ENCODE measurements at places on chromosomes 7 and 10.

- DNase-seq = no peak
These were observed 70.8 kb upstream of the ZNF438 start for GRCh38 chr10:31102421-31102820.

DNA sequence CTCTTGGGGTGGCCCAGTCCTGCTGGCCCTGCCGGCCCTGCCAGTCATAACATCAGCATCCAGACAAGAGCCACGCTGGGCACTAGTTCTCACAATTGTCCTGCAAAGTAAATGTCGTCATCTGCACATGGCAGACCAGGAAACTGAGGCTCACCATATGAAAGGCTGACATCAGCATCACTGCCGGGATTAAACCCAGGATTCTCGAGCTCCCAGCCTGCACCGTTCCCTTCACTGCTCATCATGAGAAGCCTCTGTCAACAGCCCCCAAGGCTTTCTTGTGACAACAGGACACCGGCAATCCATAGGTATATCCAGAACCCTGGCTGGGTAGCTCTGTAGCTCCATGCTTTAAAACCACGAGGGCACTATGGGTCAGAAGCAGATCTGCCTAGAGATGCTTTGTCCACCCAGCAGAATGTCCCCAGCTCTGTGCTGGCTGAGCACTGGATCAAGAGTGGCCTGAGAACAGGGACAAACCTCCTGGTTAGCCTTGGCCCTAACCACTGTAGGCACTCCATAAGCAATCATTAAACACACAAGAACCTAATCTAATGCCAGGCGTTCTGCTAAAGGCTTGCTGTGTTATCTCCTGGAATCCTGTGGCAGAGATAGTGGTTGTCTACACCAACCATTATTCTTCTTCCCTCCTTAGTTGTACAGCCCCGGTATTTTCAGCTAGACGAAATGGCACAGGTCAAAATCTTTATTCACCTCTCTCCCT lies 41.2 kb upstream of the C10orf71 start:
- no peak for DNase-seq

GRCh38 chr10:10872035-10872673 lies 145.5 kb upstream of the CELF2 start:
- DNase-seq = peak; percentile 97

GRCh38 chr7:5693529-5693928 lies 87.9 kb downstream of the RNF216 start:
- peak; percentile 95 for DNase-seq

GRCh38 chr7:441684-442421 lies 77.8 kb downstream of the PDGFA start:
- no peak for DNase-seq

GRCh38 chr7:139078399-139078798 lies 31.1 kb downstream of the ZC3HAV1 start:
- no peak for DNase-seq

DNA sequence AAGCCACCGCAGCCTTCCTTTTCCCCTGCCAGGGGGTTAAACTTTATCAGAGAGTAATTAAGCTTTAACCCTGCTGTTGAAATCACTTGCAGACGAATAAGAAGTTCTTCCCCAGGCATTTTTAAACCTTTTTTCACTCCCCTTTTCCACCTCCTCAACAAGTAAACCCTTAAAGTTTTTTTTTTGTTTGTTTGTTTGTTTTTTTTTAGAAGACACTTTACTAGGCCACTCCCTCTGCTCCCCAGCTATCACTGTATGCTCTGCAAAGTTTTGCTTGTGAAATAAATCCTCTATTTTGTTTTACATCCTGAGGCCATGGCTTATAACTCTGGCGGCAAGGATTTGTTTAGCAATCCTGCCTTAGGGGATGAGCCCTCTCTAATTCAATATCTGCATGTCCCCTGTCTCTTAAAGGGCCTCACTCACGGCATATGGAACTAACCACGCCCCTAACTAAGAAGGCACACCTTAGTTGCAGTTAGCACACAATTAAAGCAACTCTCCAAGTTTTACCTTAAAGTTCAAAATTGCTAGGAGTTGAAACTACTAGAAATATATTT lies 1354.7 kb upstream of the LRRTM3 start:
- DNase-seq = no peak

DNA sequence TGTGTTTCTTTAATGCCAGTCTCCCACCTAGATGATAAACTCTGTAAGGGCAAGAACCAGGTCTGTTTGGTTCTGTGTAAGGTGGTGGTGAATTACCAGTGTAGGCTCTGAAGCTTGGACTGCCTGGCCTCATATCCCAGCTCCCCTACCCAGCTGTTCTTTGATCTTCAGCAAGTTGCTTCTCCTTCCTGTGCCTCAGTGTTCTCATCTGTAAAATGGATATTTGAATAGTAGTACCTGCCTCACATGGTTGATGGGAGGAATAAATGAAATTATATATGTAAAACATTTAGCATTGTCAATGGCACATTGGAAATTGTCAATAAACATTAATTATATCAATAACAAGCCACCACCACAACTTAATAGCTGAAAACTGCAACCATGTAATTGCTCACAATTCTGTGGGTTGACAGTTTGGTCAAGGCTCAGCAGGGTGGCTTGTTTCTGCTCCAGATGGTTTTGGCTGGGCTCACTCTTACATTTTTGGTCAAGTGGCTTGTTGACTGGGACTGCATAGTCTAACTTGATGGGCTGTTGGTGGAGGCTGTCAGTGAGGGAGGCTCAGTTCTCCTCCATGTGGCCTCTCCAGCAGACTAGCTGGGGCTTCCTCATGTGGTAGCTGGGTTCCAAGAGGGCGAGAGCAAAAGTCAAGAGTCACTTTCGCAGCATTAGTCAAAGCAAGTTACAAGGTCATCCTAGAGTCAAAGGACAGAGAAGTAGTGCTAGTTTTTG lies 84.5 kb upstream of the DUSP5 start:
- peak; percentile 68 for DNase-seq
